ENCODE measurements at places on chromosomes 1 and 21. TPM values are rescaled to one million over a fixed set of nuclear protein-coding genes. Genes with fewer than 3 reads are reported as not detected.

- no peak for DNase-seq
These were observed 53.2 kb upstream of the MRPS6 start for GRCh38 chr21:34020005-34020847.

The CDCA8 gene
- 19.5 TPM for total RNA-seq

The EDARADD gene
- 0.12 TPM for total RNA-seq

The TP73 gene
- 0.07 TPM for total RNA-seq

- DNase-seq: no peak
These were observed 857.8 kb upstream of the B3GALT2 start for GRCh38 chr1:194043984-194044755.

The KIF17 gene
- 0.25 TPM for total RNA-seq

The ST6GALNAC3 gene
- total RNA-seq: 0.87 TPM

GRCh38 chr1:93768380-93768863 lies 86.8 kb upstream of the BCAR3 start:
- no peak for DNase-seq

DNA sequence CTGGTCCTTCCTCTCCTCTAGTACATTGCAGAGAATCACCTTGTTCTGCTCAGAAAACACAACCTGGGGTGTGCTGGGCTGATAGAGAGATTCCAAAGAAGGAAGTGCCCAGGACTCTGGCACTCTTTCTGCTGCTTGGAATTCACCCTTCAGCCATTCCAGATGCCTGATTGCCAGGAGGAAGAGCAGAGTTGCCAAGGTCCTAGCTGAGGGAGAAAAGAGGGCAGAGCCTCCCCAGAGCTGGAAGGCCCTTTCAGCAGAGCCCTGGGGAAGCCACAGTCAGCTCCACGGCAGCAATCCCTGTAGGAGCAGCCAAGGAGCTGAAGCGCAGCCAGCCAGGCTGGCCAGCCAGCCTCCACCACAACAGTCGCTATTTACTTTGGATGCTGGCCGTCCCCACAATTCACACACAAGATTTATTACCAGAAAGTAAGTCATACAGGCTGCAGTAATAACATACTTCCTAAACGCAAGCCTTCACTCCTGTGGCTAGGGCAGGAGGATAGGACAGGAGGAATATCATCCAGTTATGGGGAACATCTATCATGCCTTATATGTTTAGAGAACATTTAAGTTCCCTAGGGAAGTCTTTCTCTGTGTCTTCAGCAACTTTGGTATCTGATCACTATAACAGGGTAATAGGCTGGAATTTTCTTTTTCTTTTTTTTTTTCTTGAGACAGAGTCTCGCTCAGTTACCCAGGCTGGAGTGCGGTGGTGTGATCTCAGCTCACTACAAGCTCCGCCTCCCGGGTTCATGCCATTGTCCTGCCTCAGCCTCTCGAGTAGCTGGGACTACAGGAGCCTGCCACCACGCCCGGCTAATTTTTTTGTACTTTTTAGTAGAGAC lies 36.6 kb upstream of the SLC44A3 start:
- DNase-seq: no peak

DNA sequence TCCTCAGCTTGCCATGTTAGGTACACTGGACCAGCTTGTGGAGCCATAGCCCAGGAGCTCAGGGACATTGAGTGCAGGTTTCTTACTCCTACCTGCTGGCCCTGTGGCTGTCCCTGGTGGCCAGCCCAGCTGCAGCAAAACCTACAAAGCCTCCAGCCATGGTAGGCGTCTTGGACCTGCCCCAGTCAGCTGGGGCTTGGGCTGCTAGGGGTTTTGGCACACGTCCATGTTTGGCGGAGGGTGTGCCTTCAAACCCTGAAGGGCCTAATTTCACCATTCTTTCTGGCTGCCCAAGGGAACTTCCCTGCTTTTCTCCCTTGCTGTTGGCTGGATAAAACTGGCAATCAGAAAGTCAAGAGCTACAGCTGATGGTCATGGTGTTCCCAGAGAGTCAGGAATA lies 25.4 kb downstream of the HMGCS2 start:
- DNase-seq: no peak

DNA sequence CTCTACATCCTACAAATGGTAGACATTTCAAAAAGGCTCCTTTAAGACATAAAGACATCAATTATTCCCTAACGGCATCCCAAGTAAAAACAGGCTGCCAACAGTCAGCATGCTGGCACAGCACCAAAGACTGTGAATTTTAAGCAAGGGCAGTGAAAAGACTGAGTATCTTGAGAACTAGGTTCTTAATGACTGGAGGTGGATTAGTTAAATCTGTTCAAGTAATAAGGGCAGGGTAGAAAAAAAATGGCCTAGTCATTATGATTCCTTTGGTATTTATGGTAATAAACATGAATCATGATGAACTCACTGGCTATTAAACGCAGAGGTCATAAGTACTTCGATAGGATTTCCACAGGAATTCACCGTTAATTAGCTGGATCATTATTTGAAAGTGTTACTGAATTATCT lies 75.2 kb downstream of the KIFAP3 start:
- peak; percentile 20 for DNase-seq

The ECE1 gene
- total RNA-seq: 79.5 TPM

DNA sequence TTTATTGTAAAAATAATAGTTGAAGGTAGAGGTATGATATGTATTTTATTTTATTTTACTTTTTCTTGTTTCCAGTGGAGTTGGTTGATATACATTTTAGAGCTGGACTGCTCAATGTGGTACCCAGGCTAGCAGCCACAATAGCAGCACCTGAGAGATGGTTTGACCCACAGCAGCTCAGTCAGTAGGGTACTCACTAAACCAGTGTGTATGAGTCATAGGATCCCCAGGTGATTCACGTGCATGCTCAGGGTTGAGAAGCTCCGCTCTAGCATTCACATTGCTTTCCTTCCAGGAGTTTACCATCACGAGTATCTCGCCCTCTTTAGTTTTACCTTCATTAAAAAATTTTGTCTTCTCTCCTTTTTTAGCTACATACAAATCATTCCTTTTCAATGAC lies 96.0 kb upstream of the PAXBP1 start:
- DNase-seq: no peak

DNA sequence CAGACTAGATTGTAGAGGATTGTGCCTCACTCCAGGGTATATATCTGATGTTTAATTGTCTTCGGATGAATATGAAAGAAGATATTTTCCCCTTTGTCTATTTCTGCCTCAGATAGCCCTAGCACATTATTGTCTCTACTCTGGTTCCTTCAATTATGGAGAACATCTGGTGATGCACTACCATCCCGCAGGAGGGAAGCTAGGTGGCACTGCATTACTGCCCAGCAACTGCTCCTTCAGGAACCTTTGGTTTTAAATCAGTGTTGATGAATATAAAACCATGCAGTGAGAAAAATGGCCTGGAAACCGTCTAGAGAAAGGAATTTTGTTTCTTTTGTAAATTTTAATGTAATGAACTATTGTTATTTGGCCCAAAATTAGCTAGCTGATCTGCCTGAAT lies 68.5 kb downstream of the GPR88 start:
- DNase-seq: no peak

The ADGRL2 gene
- total RNA-seq: 13.5 TPM

Data from NCI-H460 (cell line).